ENCODE measurements at places on chromosomes 3 and 15.
A peak's percentile ranks its signal among the peaks of the same experiment; 100 is the strongest.

DNA sequence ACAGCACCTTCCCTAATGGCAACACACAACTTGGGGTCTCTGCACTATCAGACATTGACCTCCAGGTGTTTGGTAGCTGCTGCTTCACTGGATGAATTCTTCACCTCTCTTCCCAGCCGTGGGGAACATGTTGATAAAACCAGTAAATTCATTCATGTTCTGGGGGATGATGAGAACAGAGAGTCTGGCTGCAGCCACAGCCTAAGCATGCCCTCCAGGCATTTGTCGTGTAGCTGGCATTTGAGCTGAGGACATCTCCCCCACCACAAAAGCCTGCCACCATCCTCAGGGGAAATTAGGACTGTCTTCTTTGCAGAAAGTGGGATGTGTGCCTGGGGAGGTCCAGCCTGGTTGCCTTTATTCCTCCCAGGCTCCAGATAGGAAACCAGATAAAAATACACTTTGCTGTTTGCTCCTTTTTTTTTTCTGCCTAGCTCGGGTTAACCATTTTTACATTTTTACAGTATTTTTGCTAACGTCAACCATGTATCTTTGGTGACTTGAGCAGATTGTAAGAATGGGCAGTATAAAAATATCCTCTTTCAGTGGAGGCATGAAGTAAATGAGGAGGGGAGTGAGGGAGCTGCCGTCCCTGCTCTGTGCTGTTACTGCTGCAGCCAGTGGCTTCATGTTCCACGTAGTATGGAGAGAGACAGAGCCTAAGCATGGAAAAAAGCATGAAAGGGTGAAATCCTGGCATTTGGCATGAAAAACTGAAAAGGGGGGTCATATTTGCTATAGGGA lies 444.0 kb downstream of the EPHB1 start:
- peak; percentile 34 for DNase-seq

GRCh38 chr15:90268415-90268814 lies 2.9 kb downstream of the NGRN start:
- no peak for DNase-seq

GRCh38 chr3:37279236-37279635 lies 104.9 kb upstream of the LRRFIP2 start:
- no peak for DNase-seq

GRCh38 chr3:40130721-40131120 lies 178.8 kb upstream of the EIF1B start:
- no peak for DNase-seq

GRCh38 chr3:139534455-139534812 lies 5.1 kb downstream of the RBP1 start:
- DNase-seq, result no peak

GRCh38 chr3:193998628-193999195 lies 137.2 kb upstream of the HES1 start:
- DNase-seq, result peak; percentile 39

DNA sequence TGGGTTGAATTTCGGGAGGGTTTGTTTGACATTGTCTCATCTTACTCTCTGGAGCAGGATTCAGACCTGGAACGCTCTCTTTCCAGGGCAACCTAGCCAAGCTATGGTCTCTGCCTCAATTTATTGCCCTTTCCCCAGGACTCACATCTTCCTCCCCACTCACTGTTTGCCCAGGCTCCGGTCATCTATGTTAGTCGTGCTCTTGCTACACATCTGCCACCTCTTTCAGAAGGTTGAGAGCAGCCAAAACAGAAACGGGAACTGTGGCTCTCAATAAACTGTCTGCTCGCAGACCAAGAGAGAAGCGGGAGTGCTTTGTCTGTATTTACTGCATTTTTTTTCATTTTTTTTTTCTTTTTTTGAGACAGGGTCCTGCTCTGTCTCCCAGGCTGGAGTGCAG lies 81.6 kb downstream of the ST6GAL1 start:
- no peak for DNase-seq

GRCh38 chr3:101379658-101380376 lies 59.4 kb upstream of the IMPG2 start:
- no peak for DNase-seq

GRCh38 chr3:188855675-188856074 lies 316.1 kb upstream of the TPRG1 start:
- DNase-seq, result no peak

GRCh38 chr3:36812240-36812639 lies 47.9 kb upstream of the DCLK3 start:
- DNase-seq, result no peak

DNA sequence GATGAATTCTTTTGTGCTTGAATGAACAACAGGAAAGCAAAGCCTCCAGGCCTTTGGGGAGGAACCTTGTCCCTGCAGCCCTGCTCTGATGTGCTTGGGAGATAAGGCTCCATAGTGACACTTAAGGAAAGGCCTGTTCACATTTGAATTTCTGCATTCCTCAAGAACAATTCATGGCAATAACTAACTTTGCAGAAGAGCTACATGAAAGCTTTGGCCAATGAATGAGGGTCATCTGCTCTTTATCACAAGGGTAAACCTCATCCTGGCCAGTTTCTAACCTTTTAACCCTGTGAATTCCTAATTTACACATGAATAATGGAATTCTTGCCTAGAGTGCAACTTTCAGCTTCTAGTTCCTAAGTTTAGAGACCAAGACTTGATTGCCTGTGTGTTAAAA lies 5.6 kb downstream of the PRTG start:
- DNase-seq, result no peak

GRCh38 chr3:186979852-186980251 lies 49.5 kb downstream of the ST6GAL1 start:
- no peak for DNase-seq

GRCh38 chr15:44136991-44137477 lies 58.0 kb downstream of the FRMD5 start:
- DNase-seq, result no peak

DNA sequence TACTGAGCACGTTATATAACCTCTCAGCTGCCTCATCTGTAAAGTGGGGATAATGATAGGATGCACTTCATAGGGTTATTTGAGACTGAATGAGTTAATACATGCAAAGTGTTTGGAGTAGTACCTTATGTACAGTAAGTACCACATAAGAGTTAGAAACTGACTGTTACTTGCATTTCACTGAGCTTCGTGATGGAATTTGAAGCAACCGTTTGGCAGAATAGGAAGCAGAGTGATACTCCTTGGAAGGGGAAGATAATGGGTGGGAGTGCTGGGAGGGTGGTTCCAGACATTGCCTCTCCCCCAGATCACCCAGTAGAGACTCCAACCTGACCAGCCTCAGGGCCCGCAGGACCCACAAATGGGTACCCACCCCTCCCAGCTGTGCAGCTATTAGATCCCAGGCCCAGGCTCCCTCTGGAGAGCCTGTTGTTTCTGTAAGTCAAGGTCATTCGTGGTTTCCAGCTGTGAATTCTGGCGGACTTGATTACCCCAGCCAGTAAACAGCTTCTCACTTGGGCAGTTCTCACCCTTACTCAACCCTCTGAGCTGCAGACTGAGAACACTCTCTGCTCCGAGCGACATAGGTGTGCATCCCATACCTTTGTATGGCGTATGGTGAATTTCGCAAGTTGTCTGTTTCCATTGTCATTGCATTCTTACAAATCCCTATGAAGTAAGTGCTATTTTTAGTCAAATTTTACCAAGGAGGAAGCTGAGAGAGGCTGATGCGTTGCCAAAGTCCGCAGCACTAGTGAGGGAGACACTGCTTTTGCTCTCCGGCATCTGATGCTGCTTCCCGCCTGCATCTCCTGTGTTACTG lies 11.1 kb downstream of the ALPK3 start:
- DNase-seq, result peak; percentile 51

DNA sequence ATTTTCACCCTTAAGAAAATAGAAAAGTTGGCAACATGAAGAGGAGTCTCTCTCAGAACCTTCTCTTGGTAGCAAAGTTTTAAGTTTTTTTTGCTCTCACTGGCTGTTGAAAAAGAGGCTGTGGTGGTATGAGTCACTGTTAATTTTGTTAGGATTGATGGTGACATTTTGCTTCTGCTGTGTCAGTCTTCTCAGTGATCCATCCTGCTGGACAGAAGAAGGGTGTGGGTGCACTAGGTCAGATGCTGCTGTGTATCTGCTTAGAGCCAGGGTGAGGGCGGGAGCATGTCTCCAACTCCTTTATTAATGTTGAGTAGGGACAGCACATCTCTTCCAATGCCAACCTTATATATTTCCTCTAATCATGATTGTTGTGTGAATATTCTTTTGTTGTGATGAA lies 369.5 kb downstream of the FEZF2 start:
- DNase-seq, result no peak

All from endodermal cell (in vitro differentiated cells).